ENCODE measurements at places on chromosomes 13 and 19.

DNA sequence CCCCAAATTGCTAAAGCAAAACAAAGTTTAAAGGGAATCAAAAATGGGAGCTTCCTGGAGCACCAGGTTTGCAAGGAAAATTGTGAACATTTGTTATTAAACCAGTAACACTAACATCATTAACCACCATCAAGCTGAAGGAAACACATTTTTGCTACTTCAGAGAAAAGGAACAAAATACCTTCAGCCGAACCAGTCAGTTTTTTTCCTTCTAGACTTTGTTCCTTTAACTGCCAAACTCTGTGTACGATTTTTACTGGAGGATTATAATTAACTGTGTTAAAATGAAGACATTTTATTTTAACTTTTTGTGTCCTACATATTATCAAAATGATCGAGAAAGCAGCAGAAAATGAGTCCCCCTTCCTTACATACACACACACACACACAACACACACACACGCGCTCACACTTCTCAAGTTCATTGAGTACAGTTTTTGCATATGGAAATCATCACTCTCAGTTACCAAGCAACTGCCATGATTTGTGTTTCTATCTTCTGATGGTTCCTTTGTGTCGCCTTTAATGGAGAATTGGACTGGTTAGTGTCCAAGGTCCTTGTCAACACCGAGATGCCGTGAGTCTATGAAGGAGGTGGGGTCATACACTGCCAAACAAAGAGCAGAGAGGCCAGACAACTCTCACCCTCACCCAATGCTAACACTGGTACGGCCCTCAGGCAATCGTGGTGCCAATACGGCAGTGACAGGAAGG, 9.8 kb upstream of the SERP2 start:
- DNase-seq, result no peak

GRCh38 chr13:30408319-30409101, 13.8 kb upstream of the UBE2L5 start:
- DNase-seq, result peak; percentile 87

- DNase-seq, result no peak
These were observed 1795.5 kb upstream of the PRR20A start for GRCh38 chr13:55345224-55345623.

- DNase-seq, result peak; percentile 30
These were observed 48.8 kb downstream of the IRS2 start for GRCh38 chr13:109737606-109738005.

GRCh38 chr13:32811297-32811800, 204.9 kb upstream of the KL start:
- no peak for DNase-seq

DNA sequence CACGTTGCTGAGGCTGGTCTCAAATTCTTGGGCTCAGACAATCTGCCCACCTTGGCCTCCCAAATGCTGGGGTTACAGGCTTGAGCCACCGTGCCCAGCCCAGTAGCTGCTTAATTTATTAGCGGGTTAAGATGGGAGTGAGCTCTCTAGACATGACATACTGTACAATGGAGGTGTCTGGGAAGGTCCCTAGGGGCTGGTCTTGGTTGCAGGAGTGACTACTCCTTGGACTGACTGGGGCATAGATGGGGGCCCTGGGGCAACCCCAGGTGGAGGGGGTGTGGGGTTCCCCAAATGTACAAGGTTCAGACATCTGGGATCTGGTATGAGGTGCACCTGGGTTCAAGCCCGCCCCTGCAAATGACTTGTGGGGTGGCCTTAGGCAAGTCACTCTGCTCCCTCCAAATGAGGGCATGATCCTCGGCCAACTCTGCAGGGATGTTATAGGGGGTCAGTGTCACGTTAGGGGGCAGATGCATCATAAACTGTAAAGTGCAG, 12.8 kb downstream of the CIB3 start:
- DNase-seq, result no peak

GRCh38 chr19:16257509-16258002, 59.8 kb downstream of the AP1M1 start:
- DNase-seq, result no peak

DNA sequence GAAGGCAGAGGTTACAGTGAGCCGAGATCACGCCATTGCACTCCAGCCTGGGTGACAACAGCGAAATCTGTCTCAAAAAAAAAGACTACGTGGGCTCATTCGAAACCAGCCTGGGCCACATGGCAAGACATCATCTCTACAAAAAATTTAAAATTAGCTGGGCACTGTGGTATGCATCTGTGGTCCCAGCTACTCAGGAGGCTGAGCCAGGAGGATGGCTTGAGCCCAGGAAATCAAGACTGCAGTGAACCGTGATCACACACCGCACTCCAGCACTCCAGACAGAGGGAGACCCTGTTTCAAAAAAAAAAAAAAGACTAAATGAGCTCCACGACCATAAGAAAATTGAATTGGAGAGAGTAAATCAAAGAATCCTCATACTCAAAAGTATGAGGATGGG, 53.1 kb downstream of the SLC7A1 start:
- DNase-seq, result no peak

DNA sequence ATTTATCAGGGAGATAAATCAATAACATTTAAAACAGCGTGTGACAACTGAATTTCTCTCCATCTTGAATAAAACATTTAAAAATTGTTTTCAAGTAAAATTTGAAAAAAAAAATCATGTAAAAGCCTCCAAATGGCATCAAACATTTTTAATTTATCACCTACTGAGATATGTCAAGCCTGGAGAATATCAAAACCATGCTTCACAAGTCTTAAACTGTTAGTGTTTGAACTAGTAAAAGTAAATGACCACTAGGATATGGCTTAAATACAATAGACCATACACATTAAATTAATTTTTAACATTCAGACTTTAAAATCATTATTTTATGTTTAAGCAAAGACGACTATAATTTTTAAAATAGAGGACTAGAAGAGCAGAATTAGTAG, 281.9 kb downstream of the DCLK1 start:
- no peak for DNase-seq

DNA sequence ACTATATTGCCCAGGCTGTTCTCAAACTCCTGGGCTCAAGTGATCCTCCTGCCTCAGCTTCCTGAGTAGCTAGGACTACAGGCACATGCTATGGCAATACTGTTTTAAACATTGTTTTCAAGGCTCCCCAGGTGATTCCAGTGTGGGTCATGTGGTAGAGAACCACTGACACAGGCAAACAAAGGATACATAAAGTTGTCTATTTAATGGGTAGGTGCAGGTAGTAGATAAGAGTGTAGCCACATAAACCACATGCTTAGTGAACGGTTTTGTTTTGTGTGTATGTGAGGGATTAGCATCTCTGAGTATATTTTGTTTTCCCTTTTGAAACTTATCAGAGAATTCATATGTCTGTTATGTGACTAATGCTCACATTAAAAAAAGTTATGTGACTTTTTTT, 36.7 kb downstream of the USPL1 start:
- no peak for DNase-seq

DNA sequence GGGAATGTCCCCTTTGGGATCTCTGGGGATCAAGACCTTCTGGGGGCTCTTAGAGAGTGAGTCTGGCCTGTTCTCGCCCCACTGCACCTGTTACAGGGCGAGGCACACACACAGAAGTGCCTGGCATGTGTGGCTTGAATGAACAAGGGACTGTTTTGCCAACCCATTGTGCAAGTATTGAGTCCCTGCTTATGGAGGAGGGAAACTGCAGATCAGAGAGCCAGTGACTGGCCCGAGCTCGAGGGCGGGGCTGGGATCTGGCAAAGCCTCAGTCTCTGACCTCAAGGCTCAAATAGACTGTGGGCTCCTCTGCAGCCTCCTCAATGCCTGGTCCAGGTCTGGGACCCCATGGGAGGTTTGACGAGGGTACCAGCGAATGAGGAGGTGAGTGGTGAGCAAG, 5.5 kb downstream of the RAVER1 start:
- no peak for DNase-seq

- DNase-seq, result no peak
These were observed at the start of gene SULT2A1 for GRCh38 chr19:47886010-47886559. Gene SULT2A1 (minus strand): TSS chr19:47886315. CDS start chr19:47886257, 58 bp downstream.

GRCh38 chr19:13460045-13460444, 46.2 kb downstream of the CACNA1A start:
- no peak for DNase-seq

- no peak for DNase-seq
These were observed 214.3 kb downstream of the FOXO1 start for GRCh38 chr13:40452038-40452666.

DNA sequence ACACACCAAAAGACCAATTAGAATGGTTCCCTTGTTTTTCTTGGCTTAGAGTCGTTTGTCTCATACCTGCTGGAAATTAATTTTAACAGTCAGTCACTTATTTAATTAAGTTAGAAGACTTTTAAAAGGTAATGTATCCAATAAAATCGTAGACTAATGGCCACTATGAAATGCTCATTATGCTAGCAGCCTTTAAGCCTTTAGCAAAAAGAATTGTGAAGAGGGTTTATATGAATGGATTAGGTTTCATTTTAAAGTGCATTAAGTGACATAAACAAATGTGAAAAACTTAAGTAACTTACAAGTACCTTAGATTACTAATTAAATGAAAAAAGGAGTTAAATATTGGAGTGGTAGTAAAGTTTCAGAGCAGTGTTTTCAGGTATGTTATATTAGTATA, 139.6 kb downstream of the RXFP2 start:
- no peak for DNase-seq

- no peak for DNase-seq
These were observed 24.7 kb downstream of the RASA3 start for GRCh38 chr13:114107686-114108081.

DNA sequence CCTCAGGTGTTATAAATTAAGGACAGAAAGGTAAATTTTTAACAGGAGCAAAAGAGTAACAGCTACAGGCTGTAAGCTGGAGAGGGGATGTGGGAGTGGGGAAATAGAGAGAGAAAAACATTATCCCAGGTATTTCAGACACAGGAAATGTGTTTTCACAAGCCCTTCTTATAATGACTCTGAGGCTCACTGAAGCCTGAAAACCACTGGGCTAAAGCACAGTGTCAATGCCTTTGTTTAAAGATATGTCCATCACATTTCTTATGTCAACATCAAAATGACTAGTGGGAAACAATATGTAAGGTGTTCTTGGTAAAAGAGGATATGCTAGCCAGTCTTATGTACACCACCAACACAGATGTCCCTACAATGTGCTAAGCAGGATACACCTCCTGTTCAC, 365.9 kb downstream of the FGF14 start:
- DNase-seq, result no peak

GRCh38 chr19:58001895-58002369, 688 bp downstream of the ZNF606 start:
- DNase-seq, result peak; percentile 7

- no peak for DNase-seq
These were observed 222.9 kb downstream of the GGACT start for GRCh38 chr13:100365680-100366079.

- DNase-seq, result no peak
These were observed 140.2 kb downstream of the KLF5 start for GRCh38 chr13:73198991-73199411.

GRCh38 chr19:2150794-2151338, 500 bp downstream of the AP3D1 start:
- no peak for DNase-seq

- no peak for DNase-seq
These were observed 256.1 kb downstream of the DACH1 start for GRCh38 chr13:71610876-71611275.

DNA sequence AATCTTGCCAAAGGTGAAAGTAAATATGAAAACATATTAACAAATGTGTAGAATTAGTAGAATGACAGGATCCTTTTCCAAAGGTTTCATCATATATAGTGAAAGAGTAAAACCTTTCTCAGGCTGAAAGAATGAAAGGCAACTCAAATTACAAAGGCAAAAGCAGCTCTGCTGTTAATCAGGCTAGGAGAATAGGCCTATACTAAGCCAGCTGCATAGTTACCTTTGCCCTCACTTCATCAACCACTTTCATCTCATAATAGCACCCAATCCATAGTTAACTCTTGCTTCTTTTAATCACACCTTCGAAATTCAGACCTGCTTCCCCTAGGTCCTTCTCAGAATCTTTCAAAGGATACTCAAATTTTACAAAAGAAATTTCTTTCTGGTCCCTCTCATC, 1167.6 kb upstream of the ATXN8OS start:
- DNase-seq, result no peak

GRCh38 chr19:14003251-14004055, 2.7 kb downstream of the RFX1 start:
- DNase-seq, result no peak

GRCh38 chr13:42594481-42595252, 20.7 kb downstream of the TNFSF11 start:
- peak; percentile 28 for DNase-seq

DNA sequence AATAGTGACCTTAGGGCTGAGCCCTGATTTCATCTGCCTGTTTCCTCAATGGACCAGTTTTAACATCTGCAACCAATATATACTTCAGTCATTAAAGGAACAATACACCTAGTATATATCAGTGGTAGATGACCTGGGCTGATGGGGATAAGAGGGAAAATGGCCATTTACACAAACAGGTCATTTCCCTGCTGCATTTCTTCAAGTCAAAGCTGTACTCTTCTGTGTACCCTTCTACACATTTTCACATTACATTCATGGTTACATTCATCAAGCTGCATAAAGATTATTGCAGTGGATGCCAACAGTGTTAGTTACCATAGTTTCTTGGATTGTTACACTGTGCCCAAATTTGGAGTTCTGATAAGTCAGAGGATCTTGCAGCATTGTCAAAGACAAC, 81.2 kb upstream of the RAP2A start:
- no peak for DNase-seq

- DNase-seq, result no peak
These were observed 8.5 kb downstream of the HNRNPL start for GRCh38 chr19:38841180-38841766.

- DNase-seq, result no peak
These were observed 38.2 kb upstream of the FLT1 start for GRCh38 chr13:28533125-28533436.

DNA sequence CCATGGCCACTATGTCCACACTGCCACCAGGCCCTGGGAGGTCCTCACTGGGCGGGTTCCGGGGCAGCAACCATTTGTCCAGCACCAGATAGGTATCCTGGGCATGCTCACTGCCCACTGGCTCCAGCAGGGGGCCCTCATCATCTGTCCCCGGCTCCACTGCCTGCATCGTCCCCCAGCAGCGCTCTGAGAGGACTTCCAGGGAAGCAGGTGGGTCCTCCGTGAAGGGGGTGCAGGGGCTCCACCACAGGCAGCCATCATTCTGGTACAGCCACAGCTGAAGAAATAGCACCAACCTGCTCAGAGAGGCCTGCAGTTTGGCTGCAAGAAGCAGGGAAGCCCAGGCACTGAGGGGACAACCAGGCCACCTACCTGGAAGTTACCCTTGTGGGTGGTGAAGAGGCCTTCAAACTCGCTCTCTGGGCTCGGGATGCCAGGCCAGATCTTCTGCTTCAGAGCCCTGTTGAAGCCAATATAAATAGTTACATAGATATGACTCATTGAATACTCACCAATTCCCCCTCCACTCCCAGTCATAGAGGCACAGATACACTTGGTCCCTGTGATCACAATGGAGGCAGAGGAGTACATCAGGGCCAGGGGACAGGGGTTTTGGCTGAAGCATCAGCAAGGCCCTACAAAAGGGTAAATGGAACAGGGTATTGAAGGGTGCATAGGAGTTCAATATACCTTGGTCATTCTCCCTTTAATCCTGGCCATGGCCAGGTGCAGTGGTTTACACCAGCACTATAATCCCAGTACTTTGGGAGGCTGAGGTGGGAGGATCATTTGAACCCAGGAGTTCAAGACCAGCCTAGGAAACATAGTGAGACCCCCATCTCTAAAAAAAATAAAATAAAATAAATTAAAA, 4.1 kb downstream of the SWSAP1 start:
- no peak for DNase-seq

GRCh38 chr13:100600915-100601314, 12.3 kb upstream of the GGACT start:
- no peak for DNase-seq

All from stimulated activated CD4-positive, alpha-beta T cell treated with anti-CD3 and anti-CD28 coated beads, Interleukin-4, amount 100 ng/mL, for 48 hours (primary cell).